ENCODE measurements at places on chromosomes 5 and 9. TPM values are rescaled to one million over a fixed set of nuclear protein-coding genes. Genes with fewer than 3 reads are reported as not detected.

GRCh38 chr5:36052538-36052937 lies 14.1 kb downstream of the UGT3A2 start:
- no peak for DNase-seq

DNA sequence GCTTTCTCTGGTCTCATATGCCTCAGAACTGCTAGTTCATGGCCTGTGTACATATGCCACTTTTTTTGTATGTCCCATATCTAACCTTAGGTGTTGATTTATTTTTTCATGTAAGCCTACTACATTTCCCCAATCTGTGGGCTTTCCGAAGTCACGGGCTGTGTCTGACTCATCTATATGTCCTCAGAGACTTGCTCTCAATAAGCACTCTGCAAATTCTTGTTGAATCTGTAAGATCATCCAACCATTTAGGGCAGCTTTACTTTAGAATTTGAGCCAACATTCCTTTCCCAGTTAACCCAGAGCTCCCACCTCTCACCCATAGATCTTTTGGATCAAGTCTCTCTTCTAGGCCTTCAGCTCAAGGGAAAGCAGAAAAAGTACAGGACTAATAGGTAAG lies 263.4 kb downstream of the SEC61B start:
- DNase-seq: no peak

- DNase-seq: no peak
Measured at GRCh38 chr5:38046103-38046502, 206.3 kb upstream of the GDNF start.

Gene TRAF1
- 3.0 TPM for total RNA-seq

- no peak for DNase-seq
Measured at GRCh38 chr9:105421154-105421553, 26.7 kb upstream of the FSD1L start.

All from left lobe of liver (tissue), 2 donors.